ENCODE measurements at places on chromosomes 12 and 14.

- DNase-seq, result no peak
Measured at GRCh38 chr12:718756-719102, 33.6 kb upstream of the WNK1 start.

- peak; percentile 12 for DNase-seq
Measured at GRCh38 chr14:101780887-101781239, 19.4 kb downstream of the PPP2R5C start.

DNA sequence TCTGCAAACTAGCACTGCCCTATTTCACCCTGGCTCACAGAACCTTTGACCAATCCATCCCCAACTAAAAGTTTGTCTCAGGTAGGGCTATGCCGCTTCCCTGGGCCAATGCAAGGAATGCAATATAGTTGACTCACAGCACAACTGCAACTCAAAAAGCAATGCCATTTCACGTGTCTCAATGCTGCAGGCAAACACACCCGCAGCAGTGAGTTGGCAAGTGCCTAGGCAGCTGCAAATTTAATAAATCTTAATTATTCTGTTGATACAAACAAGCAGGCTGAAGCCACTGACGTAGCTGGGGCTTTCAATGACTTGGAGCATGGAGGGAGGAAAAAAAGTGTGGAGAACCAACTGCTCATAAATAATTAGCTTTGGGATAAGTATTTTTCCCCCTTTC, 87.9 kb downstream of the SYNE3 start:
- DNase-seq, result no peak

DNA sequence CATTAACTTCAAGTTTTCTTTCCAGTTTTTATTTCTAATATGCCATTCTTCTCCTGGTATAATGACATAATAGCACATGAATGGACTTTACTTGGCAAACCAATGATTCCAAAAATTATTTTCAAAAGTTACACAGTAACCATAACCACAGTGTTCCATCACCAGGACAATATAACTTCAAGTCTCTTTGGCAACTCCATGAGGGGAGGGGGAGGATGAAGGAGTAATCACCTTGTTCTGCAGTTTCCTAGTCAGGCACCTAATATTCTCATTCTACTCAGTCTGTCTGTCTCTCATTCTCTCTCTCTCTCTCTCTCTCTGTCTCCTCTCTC, 66.6 kb downstream of the BTG1 start:
- no peak for DNase-seq

DNA sequence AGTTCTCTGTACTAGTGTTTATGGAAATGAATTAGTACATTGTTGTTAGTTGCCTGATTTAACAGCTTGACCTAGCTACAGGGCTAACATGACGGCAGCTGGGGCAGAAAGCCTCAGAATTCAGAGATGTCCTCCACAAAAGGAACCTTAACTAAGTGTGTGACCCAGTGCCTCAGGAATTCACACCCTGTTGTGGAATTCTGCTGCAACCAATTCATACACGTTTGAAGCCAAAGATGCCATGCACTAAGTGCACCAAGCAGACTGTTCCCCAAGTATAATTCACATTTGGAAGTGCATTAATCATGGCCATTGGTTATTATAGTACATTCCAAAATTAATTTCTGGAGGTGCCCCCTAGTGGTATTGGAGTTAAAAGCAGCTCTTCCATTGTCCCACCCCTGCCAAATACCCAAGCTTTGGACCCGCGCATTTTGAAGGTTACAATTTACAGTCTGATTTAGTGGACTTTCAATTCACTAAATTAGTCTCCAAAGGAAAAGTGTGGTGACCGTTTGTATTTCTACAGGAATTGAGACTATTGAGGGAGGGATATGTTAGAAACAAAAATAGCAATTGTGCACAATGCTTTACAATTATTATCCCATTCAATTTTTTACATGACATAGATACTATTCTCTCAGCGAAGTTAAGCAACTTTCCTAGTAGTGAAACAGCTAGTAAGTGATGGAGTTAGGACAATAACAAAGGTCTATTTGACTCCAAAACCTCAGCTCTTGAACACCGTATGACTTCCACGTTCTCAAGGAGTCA, 85.9 kb downstream of the PAX9 start:
- DNase-seq, result no peak

- no peak for DNase-seq
Measured at GRCh38 chr12:115267891-115268290, 583.9 kb upstream of the TBX3 start.

- no peak for DNase-seq
Measured at GRCh38 chr12:46743456-46743855, 82.3 kb downstream of the SLC38A4 start.

- DNase-seq, result no peak
Measured at GRCh38 chr14:94380225-94381148, 7.9 kb downstream of the SERPINA1 start.

GRCh38 chr12:79071498-79071897, 206.9 kb downstream of the SYT1 start:
- no peak for DNase-seq

GRCh38 chr12:31867292-31867691, 91.9 kb upstream of the RESF1 start:
- no peak for DNase-seq

- no peak for DNase-seq
Measured at GRCh38 chr12:72511906-72512305, 239.7 kb downstream of the TRHDE start.
